ENCODE measurements at places on chromosomes 11 and 22.

GRCh38 chr22:30695351-30695851 lies 727 bp downstream of the OSBP2 start:
- DNase-seq: no peak

- no peak for DNase-seq
Observed at GRCh38 chr11:44454666-44455065, 110.8 kb upstream of the CD82 start.

DNA sequence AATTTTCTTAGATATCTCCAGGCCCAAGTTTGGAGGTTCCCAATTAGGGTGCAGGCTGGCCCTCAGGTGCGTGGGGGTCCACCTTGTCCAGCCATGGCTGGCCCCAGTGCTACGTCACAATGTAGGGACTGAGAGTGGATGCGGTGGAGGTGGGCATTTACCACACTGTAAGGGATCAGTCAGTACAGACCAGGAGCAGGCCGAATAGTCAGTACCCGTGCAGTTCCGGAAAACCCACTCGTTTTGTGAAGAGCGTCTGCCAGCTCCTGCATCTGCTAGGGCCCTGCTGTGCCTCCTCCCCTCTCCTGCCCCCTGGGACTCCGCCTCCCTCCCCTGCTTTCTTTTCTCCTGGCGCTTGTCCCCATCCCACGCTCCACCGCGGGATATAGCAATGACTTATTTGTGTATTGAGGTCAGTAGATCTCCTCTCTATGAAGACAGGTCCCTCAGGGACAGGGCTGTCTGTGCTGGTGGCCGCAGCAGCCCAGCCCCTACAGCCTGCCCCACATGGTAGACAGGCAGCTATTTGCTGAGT lies 50.4 kb upstream of the SEPTIN5 start:
- peak; percentile 35 for DNase-seq

GRCh38 chr11:61141601-61142028 lies 19.6 kb downstream of the VPS37C start:
- DNase-seq: no peak

GRCh38 chr11:15783619-15784018 lies 572.7 kb downstream of the SOX6 start:
- no peak for DNase-seq

- DNase-seq: no peak
Observed at GRCh38 chr11:30423279-30423648, 100.4 kb downstream of the ARL14EP start.
